ENCODE measurements at places on chromosomes 7 and 10.

GRCh38 chr10:93707623-93708022 is 5.2 kb upstream of the FRA10AC1 start:
- DNase-seq = no peak

GRCh38 chr10:3782451-3783315 is 2.3 kb downstream of the KLF6 start:
- peak; percentile 70 for DNase-seq

GRCh38 chr7:69898189-69898588 is 299.9 kb downstream of the AUTS2 start:
- DNase-seq = no peak

DNA sequence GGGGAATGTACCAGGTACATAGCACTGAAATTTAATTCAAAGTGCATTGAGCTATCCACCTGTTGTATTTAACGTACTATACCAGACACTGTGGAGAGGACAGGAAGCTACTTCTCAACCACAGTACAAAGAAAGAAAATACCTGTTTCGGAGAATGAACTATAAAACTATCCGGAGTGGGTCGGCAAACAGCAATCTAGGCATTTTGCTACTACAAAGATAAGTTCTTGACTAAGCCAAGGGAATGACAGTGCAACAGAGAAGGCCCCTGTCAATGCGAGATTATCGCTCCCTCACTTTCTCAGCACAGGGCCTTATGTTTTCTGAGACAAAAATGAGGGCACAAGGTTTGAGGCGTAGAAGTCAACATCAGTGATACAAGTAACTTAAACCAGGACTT is 27.4 kb downstream of the SFMBT2 start:
- DNase-seq = no peak

DNA sequence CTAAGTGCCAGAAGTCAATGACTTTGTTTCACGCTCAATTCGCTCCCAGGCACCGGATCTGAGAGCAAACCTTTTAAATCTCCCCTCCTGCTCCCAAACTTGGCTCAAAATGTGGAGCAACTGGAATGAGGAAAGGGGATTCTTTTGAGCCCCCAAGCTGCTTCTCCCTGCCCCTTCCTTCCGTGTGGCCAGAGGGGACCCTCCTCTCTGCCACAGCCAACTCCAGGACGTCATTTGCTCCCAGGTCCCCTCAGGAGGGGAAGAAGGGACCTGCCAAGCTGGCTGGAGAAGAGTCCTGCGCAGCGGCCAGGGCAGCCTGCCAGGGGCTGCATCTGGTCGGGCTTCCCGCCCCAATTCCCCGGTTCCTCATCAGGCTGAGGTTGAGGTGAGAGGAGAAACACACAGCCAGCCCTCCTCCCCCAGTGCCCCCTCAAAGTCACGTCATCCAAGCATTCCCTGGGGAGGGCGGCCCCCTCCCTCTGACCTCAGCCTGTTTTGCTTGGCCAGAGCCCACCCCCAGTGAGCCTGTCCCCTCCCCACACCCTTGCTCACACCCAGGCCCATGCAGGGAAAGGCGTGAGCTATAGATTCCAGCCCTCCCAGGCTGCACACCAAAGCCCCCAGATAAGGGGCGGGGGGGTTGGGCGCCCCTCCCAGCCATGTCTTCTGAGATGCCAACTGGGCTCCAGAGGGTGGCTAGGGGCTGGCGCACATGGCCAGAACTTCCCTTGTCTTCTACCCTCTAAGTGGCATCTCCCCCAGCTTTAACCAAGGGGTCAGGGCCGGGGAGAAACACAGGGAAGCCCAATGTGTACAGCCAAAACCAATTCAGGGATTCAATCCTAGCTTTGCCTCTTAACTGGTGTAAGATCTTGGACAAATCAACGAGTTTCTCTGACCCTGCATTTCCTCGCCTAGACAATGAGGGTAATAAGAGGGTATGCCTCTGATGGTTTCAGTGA is 35.0 kb downstream of the SH3PXD2A start:
- no peak for DNase-seq

DNA sequence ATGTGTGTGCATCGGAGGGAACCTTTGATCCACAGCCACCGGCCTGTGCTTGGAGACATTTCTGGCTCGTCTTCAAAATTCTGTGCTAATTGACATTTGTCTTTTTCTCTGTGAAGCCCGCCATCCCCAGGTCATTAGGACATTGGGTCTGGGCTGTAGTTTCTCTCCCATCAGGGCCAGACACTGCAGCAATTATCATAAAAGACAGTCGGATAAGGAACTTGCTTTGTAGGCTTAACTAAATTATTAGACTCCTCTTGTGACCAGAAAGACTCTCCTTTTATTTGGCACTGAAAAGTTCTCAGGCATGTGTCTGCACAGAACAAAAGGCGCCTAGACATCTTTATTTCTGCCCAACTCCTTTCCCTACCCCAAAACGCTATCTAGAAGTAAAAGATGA is 49.1 kb upstream of the NPTX2 start:
- no peak for DNase-seq

- no peak for DNase-seq
Measured at GRCh38 chr10:121754666-121755065, 156.4 kb upstream of the FGFR2 start.

DNA sequence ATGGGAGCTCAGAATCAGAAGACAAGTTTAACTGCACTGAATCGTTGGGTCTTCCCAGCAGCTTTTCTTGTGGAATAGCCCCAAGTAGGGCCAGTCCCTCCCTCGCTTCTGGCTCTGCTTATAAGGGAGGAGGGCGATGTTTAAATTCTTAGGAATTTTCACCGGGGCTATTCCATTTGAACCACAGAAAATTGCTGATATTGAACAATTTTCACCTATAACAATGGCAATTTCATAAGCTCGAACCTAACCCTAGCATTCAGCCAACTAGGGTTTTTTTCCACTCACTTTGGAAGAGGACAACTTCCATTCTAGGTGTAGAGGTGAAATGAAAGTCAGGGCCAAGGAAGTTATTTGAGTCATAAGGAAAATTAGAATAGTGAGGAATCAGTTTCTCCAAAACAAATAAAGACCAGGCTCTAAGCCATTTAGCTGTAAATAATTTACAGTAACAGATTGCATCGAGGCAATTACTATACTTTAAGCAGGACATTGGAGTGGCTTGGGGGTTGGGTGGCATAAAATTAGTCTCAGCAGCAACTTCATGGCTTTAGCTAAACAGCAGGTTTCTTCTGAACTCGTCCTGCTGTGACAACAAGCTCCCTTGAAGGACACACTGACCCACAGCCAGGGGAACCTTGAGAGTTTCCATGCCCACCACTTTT is 1.5 kb upstream of the ATP6V0A4 start:
- DNase-seq = no peak

DNA sequence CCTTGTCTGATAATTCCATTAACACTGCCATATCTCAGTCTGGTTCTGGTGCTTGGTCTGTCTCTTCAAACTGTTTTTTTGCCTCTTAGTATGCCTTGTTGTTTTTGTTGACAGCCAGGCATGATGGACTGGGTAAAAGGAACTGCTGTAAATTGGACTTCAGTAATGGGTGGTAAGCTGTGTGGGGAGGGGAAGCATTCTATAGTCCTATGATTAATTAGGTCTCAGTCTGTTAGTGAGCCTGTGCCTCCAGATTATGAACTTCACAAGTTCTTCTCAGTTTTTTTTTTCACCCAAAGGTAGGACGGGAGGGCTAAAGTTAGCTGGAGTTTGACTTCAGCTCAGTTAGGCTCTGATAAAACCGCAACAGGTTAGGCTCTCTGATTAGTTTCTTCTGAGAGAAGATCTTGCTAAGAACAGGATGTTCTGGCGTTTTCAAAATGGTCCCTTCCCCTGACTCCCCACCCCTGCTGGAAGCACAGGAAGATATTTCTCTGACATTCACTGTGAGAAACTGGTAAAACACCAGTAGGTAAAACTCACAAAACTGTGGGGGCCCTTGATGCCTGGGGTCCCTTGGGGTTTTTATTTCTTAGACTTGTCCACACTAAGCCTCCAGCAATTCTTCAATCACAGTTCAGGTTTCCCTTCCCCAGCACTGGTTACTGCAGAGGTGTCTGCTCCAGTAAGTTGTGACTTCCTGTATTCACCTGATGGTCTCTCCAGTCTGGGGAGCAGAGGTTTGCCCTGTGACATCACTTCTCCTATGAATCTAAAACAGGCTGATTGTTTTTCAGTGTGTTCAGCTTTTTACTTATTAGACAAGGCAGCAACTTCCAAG is 43.3 kb upstream of the CCDC71L start:
- DNase-seq = no peak

DNA sequence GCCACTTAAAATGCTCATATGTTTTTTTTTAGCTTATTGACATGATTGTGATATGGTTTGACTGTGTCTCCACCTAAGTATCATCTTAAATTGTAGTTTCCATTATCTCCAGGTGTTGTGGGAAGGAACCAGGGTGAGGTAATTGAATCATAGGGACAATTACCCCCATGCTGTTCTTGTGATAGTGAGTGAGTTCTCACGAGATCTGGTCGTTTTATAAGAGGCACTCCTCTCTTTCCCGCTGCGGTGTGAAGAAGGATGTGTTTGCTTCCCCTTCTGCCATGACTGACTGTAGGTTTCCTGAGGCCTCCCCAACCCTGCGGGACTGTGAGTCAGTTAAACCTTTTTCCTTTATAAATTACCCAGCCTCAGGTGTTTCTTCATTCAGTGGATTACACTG is 80.5 kb upstream of the ETV1 start:
- no peak for DNase-seq

- DNase-seq = no peak
Measured at GRCh38 chr7:66202441-66202840, 2.7 kb upstream of the TPST1 start.

- DNase-seq = no peak
Measured at GRCh38 chr7:22588351-22588750, 88.4 kb upstream of the STEAP1B start.

DNA sequence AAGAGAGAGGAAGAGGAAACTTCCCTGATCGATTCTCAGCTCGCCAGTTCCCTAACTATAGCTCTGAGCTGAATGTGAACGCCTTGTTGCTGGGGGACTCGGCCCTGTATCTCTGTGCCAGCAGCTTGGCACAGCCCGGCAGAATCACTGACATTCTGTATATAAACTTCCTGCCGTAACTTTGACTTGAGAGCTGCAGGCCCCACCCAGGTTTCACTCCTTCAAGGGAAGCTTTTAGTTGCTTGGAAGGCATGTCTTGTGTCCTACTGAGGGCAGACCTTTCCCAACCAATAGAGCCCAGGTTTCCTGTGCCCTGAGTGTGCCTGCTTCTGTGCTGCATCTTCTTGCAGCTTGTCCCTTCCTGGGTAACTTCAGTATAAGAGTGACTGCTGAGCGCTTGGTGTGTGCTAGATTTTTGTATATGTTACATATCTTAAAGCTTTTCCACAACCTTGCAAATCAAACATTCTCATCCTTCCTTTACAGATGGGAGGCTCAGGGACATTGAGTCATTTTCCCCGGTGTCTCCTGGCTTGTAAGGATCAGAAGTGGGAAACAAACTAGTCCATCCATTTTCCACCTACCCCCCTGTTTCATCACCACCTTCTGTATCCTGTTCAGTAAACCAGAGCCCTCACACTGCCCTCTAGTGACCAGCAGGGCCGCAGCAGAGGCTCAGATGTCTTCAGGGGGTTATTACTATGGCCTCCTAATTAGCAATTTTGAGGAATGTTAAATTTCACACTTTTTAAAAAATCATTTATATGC is 225.2 kb upstream of the PRSS58 start:
- peak; percentile 67 for DNase-seq

DNA sequence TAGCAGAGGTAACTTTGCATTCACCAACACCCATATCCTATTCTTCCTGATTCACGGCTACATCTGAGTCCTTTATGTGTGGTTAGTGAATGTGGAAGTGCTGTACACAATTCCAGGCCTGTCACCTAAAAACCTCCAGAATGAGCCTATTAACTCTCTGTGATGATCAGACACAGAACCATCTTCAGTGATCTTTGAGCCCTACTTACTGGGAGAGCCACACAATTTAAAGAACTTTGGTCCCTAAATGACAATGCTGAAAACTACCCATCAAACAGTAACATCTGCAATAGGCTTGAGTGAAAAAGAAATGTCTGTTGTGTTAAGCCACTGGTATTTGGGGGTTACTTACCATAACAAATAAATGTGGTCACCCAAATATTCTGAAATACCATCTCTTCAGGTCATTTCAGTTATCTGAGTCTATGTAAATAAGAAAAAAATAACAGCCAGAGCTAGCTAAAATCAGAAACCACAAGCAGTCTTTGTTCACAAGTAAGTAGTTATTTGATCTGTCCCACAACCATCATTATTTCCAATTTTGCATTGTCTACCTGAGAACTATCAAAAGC is 145.7 kb downstream of the HGF start:
- DNase-seq = no peak

GRCh38 chr7:35970458-35970857 is 169.6 kb downstream of the SEPTIN7 start:
- no peak for DNase-seq

DNA sequence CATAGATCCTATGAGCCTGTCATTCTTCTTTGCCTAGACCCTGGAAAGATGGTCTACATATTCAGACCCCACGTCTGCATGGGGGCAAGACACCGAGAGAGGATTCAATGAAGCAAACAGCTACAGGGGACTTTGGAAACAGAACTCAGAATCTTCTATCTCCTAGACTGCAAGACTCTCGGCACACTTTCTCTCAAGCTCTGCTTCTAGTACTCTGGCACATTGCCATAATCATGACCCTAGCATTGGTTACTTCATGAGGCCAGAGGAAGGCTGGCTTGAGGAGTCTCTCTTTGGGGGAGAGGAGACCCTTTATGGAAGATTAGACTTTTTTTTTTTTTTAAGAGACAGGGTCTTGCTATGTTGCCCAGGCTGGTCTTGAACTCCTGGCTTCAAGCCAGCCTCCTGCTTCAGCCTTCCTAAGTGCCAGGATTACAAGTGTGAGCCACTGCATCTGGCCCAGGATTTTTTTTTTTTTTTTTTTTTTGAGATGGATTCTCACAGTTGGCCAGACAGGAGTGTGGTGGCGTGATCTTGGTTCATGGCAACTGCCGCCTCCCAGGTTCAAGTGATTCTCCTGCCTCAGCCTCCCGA is 20.7 kb downstream of the CCDC3 start:
- no peak for DNase-seq

DNA sequence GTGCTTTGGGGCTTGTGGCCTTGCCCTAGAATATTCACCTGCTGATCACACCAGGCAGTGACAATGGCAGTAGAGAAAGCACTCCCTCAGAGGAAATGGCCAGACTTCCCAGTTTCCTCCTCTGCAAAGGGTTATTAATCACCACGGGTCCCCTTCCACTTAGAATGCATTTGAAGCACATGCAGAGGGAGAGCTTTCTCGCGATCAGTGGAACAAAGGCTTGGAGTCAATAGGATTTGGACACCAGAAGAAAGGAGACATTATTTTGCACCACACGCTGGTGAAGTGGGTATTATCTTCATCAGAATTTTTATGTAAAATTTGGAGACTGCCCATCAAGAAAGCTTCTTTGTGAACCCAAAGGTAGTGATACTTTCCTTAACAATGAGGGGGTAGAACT is 35.4 kb upstream of the INHBA start:
- no peak for DNase-seq

DNA sequence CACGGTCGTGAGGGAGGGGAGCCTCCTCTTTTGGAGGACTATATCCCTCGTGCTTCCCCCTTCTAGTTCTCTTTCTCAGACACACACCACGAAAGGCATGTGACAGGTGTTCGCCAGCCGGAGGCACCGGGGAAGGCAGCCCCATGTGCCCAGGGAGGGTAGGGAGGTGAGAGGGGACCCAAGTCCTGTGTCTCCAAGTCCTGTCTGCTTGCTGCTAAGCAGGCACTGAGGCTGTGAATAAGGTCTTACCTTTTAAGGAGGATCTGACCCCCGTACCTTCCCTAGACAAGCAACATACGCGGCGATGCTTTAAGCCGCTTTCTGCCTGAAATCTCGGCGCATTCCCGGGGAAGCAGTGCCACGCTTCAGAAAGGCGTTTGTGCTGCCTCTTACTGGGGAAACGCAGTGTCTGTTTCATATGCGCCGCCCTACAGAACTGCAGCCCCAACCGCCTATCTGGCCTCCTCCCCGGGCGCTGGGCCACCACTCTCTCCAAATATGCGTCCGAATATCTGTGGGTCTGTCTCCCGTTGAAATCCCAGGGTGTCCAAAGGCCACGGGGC is 770 bp downstream of the PLXNA4 start:
- peak; percentile 82 for DNase-seq

Measured in head of caudate nucleus (tissue), 42 donors.